ENCODE measurements at places on chromosomes 3 and 15. TPM values are rescaled to one million over a fixed set of nuclear protein-coding genes. Genes with fewer than 3 reads are reported as not detected.

Gene ACTL6A
- total RNA-seq, result 47.0 TPM

Gene TERC
- 0.86 TPM for total RNA-seq

Gene SLC28A2
- not detected for total RNA-seq

Gene ATP13A5
- total RNA-seq, result not detected

Gene MESD
- total RNA-seq, result 33.1 TPM

Gene GOLGA8N
- total RNA-seq, result 3.0 TPM

Gene TM4SF4
- total RNA-seq, result not detected

Gene IL1RAP
- 27.3 TPM for total RNA-seq

Gene HTR3E
- not detected for total RNA-seq

Gene HIGD2B
- not detected for total RNA-seq

Gene IL12A
- 3.0 TPM for total RNA-seq

Gene ZIC1
- total RNA-seq, result 0.30 TPM

Gene CLDN1
- 35.6 TPM for total RNA-seq

Gene IQCH
- total RNA-seq, result 1.9 TPM

Gene CASR
- total RNA-seq, result not detected

Gene TM4SF1
- 28.9 TPM for total RNA-seq

All from astrocyte (in vitro differentiated cells and primary cell).